ENCODE measurements at places on chromosomes 5 and 9.

- no peak for DNase-seq
Measured at GRCh38 chr5:173454736-173455598, 126.8 kb upstream of the STC2 start.

DNA sequence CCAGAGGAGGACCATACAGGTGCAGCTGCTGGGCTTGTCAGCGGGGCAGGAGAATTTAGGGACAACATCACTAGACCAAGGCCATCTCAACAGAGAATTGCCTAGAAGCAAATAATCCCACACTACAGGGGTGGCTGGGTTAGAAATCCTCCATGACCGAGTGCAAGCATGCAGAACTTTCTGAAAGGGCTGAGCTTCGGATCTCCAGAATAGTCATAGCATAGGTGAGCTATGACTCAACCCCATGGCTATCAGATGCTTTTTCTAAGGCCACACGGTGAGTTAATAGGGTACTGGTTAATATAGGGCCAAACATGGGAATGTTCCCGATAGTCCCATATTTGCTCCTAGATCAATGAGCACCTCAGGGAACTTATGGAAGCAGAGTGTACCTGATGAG lies 4.2 kb downstream of the KCNIP1 start:
- DNase-seq, result no peak

DNA sequence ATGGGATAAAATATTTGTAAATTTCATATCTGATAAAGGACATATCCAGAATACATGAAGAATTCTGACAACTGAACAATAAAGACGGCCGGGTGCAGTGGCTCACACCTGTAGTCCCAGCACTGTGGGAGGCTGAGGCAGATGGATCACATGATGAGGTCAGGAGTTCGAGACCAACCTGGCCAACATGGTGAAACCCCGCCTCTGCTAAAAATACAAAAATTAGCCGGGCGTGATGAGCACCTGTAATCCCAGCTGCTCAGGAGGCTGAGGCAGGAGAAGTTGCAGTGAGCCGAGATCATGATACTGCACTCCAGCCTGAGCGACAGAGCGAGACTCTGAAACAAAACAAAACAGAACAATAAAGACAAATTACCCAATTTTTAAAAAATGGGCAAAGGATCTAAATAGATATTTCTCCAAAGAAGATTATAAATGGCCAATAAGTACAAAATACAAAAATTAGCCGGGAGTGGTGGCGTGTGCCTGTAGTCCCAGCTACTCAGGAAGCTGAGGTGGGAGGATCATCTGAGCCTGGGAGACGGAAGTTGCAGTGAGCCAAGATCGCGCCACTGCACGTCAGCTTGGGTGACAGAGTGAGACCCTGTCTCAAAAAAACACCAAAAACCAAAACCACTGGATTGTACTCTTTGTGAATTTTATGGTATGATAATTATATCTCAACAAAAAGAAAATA lies 9.6 kb upstream of the NSD1 start:
- DNase-seq, result no peak

DNA sequence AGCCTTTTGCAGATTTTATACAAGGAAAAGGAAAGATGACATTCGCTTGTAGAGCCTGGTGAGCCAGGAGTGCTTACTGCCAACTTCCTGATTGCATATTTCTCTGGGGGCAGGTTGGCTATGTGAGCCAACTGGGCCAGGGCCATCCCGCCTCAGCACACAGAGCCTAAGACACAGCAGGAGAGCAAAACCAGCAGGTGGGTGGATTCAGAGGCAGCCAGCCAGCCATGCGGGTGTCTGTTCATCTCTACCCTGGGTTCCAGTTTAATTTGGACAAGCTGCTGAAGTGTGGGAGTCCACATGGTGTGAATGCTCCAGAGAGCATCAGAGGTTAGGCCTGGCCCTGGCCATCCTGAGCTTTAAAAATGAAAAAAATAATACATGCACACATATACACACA lies 291.4 kb downstream of the ARHGEF28 start:
- DNase-seq, result no peak

GRCh38 chr5:180784497-180785097 lies 18.0 kb downstream of the MGAT1 start:
- peak; percentile 78 for DNase-seq
